COR-L47 (cell line): ENCODE measurements at places on chromosomes 1 and 21.
A peak's percentile ranks its signal among the peaks of the same experiment; 100 is the strongest.

GRCh38 chr1:166514067-166514466, 325.2 kb upstream of the POGK start:
- DNase-seq: no peak

- DNase-seq: no peak
Measured at GRCh38 chr1:47644212-47644573, 206.3 kb downstream of the FOXD2 start.

DNA sequence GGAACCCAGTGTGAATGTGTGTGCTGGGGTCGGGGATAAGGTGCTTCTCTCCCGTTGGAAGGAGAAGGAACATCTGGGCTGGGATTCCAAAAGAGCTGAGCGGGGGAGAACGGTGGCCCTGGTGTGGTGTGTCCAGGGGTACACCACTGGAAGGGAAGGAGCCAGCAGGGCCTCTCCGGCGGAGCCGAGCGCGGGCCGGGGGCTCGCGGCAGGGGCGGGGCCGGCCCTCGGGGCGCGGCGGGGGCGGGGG, 231 bp upstream of the RPS6KA1 start:
- no peak for DNase-seq

DNA sequence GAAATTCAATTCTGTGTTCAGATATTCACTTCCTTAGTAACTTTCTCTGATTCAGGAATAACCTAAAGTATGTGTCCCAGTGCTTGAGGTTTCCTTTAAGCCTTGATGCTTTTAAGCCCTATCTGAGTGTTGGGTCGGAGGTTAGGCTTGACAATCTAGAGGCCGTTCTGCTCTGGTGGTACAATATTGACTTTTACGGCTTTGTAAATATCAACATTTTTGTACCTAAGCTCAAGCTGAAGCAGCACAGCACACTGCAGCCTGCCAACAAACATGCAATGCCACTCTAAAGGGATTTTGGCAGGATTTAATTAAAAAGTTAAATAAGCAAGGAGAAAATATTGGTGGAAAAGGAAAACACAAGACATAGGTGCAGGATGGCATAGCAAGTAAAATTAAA, 279.2 kb downstream of the NEGR1 start:
- DNase-seq: no peak

- no peak for DNase-seq
Measured at GRCh38 chr1:12320486-12320885, 90.7 kb downstream of the VPS13D start.

GRCh38 chr1:193971595-193971994, 785.2 kb upstream of the B3GALT2 start:
- DNase-seq: no peak

GRCh38 chr1:61132176-61132638, 49.8 kb downstream of the NFIA start:
- no peak for DNase-seq

DNA sequence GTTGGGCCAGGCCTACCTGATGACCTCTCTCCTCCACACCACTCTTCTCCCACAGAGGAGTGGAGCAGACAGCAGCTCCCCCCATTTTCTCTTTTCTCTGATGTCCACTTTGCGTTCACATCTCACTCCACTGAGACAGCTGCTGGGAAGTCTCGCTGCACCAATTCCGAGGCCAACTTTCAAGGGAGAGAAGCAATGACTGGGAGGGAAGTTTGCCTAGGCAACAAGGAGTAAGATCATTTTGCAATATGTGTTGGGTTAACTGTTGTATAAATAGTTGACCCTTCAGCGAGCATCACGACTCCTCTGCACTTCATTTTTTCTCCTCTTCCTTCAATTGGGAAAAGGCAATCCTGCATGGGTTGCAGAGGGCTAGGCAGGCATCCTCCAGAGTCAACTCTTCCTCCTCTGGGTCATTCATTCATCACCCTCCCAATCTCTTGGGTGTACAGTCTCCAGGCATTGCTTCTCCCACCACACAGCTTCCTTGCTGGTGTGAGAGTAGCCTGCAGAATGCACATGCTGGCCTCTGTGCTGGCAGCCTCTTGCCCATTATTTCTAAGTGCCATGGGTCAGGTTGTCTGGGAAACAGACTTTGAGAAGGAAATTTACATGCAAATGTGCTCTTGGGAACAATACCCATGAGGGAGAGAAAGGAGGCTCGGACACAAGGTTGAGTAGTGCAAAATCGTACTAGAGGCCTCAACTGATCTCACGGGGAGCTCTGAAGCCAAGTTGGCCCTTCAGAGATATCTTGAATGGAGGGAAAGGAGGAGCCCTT, 75.8 kb upstream of the BCAR3 start:
- no peak for DNase-seq

DNA sequence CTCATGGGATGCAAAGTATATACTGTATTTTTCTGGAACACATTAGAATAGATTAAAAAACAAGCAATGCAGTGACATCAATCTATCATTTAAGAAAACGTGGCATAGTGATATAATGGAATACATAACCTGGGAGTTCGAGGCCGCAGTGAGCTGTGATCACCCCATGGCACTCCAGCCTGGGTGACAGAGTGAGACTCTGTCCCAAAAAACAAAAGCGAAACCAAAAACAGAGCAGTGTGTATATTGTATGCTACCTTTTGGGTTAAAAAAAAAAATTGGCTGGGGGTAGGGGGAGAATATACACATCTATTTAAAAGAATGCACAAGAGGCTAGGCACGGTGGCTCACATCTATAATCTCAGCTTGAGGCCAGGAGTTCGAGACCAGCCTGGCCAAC, 13.5 kb downstream of the SLC2A1 start:
- DNase-seq: no peak

DNA sequence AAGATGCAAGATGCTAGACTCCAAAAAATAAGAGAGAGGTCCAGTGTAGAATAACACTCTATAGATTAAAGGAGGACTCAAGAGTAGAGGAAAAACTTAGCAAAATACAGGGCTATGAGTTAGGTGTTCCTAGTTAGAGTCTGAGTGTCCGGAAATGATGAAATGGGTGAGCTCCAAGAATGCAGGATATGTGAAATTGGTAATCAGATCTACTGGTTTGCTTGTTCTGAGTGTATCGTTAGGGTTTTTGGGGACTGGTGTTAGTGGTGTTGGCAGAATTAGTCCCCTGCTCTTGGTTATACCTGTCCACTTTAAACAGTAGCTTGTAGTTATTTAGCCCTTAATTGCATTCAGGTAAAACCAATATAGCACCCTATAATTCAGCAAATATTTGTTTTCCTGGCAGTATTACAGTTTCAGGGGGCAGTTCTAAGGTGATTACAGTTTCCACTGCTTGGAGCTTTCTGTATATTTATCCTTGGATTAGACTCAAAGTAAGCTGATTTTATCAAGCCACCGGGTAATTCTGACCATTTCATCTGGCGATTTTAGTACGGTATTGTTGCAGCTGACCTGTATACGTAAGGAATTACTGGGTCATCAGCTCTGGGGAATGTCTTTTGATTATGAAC, 332.7 kb downstream of the CHRM3 start:
- DNase-seq: no peak

DNA sequence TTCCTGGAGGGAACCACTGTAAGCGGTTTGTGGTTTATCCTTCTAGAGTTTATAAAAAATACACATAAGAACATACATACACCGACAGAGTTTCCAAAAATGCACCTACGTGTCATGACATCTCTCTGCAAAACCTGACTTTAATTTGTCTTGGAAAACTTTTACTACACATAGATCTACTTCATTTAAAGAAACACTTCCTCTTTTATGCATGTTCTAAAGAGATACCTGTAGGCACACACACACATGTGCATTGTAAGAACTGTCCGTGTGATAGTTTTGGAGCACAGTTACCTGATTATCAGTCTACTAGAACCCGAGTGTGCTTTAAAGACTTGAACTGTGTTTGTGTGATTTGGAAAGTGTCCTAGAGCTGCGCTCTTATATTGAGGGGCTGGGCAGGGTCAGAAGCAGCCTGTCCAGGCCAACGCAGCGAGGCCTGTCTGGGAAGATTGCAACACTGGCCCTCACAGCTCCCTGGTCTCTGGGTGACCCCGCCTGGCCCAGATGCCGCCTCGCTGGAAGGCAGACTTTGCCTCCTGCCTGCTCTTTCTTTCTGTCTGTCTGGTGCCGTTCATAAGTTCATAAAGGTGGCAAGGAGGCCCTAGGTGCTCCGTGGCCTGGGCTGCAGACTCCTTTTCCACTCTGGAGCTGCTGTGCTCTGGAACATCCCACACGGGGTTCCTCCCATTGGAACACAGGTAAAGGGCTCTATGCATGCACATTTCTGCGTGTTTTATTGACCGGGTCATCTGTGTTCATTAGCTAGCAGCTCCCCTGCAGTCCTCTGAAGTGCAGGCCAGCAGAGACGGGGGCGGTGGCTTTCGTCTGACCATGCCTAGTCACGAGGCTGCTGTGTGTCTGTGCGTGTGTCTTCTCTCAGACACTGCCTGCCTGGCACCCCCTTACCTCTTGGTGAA, 46.3 kb downstream of the AGPAT3 start:
- no peak for DNase-seq

GRCh38 chr1:39501666-39502065, 10.2 kb downstream of the BMP8A start:
- no peak for DNase-seq

DNA sequence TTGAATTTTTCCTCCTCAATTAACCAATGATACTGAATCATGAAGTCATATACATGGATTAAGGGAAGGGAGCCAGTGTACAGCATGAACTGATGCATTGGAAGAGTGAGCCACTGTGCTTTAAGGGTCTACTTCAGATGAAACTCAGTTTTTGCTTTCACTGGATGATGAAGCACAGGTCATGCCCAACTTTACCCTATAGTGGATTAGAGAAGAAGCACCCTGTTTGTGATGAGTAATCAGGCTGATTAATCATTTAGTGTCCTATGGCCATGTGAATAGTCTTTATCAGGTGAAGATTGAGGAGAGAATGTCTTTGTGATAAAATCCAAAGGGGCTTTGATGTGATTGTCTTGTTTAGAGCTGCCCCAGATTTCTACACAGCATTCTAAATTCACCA, 24.7 kb upstream of the LAMC1 start:
- DNase-seq: no peak

DNA sequence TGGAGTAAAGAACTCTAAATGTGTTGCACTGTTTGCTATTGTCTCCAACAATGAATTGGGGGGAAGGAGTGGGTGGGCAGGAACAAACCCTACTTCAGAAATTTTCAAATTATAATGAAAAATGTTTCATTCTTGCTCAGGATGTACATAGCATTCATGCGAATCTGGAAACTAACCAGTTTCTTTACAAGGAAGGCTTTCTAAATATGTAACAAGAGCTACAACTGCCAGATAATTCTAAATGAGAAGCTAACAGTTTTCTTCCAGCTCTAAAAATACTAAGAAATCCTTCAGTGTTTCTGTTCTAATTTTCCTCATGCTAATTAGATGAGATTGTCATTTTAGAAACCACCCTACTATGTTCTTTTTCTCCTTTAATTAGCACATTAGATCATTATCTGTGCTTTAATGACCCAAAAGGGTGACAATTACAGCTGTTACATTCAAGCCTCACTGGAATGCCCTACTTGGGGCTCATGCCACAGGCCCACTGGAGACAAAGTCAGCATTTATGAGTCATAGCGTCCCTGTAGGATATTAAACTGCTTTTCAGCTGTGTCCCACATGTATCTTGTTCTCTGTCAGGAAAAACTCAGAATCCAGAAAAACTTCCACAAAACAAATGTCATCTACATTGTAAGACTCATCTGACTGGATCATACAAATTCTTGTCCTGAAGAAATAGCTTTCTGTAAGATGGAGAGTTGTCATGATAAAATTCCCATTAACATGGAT, 804.6 kb upstream of the CXADR start:
- no peak for DNase-seq

GRCh38 chr1:211129776-211130175, 4.2 kb downstream of the KCNH1 start:
- no peak for DNase-seq

GRCh38 chr1:32142446-32143301, 34.8 kb downstream of the KPNA6 start:
- DNase-seq: peak; percentile 32

DNA sequence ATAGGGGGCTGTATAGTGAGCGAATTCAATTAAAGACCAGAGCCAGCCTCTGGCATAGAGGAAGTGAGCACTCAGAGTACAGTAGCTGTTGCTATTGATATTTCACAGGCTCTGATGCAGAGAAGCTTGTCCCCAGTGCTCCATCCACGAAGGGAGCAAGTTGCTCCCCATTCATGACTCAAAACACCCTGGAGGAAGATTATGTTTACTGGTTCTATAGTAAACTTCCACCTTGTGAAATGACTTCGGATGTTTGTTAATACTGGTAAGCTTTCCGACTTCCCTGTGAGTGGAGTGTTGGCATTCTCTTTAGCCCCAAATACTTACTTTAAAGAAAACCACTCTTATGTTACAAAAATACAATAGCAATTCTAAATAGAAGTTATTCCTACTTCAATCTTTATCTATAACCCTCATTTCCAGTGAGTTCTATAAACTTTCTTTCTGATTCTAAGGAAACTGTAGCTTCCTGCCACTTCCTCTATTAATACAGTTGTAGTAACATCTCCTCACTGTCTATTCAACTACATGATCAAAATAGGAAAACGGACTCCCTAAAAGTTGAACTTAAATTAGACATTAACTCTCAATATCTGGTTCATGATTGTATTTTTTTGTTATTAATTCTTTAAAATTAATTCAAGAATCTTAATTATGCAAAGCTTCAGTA, 46.4 kb downstream of the ZNF281 start:
- no peak for DNase-seq

DNA sequence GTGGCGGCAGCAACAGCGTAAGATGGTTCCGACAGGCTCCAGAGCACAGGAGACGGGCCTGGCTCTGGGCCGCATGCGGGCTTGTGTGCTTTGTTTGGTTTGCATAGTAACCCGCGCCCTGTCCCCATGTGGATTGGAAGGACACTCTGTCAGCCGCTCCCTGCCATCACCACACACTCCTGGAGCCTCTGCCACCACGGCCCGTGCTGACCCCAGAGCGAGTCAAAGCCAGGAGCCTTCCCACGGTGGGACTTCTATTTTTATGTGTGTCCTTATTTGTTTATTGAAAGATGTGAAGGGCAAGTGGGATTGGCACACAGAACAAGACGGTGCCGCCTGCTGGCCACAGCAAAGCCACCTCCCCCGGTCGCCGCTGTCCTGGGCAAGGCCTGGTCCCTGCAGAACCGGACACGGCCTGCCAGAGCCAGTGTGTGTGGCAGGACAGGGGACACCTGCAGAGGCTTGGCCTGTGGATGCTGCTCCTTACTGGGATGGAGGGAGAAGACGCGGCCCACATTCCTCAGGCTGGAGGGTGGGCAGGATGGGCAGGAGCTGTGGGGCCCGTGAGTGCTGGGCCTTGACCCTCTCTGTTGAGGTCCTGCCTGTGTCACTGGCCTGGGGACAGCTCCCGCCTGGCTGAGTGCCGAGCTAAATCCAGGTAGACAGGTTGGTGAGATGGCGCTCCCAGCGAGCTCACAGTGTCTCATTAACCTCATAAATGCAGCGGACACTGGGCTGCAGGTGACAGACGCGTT, 64.4 kb downstream of the AGPAT3 start:
- no peak for DNase-seq

GRCh38 chr1:29640428-29640785, 404.1 kb downstream of the PTPRU start:
- no peak for DNase-seq

GRCh38 chr1:206931709-206932108, 10.0 kb upstream of the FCMR start:
- no peak for DNase-seq

GRCh38 chr1:29624320-29625083, 388.2 kb downstream of the PTPRU start:
- no peak for DNase-seq
